ENCODE measurements at places on chromosomes 12 and 14.

DNA sequence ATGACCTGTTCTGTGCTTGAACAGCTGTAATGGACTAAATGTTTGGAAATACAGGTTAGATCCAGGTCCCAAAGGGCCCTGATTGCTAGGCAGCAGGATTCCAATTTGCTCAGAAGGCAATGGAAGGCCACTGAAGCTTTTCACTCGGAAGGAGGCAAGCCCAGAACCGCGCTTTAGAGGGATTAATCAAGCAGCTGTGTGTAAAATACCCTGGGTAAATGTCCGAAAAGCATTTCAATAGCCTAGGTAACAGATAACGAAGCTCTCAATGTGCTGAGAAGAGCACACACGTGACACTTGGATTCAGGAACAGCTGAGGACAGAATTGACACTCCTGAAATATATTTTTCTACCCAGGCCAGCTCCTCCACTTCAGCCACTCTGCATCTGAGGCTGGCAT is 436.1 kb downstream of the TMEM132D start:
- DNase-seq = no peak

GRCh38 chr12:65266408-65266807 is 12.1 kb upstream of the MSRB3 start:
- no peak for DNase-seq

DNA sequence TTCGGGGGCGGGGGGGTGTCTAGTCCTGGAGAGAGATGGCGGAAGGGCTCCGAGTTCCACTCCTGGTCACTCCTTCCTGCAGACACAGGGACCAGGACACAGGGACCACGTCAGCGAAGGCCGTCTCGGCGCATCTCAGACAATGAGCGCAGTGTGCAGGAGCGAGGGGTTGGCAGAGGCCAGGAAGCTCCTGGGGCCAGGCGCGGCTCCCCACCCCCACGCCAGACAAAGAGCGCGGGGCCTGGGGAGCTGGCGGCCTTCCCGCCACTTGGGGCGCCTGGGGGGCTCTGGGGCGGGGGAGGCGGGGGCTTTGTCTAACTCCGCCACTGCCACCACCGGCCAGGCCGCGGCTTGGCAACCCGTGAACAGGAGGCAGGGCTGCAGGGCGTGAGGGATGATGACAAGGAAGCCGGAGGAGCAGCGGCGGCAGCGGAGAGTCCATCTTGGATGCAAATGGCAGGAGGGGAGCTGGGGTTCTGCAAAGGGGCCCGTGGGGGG is 2.2 kb downstream of the CDK2AP1 start:
- peak; percentile 59 for DNase-seq

- DNase-seq = no peak
Measured at GRCh38 chr12:102759466-102759865, 157.6 kb downstream of the PAH start.

GRCh38 chr12:67853204-67853603 is 136.0 kb upstream of the IFNG-AS1 start:
- DNase-seq = no peak

DNA sequence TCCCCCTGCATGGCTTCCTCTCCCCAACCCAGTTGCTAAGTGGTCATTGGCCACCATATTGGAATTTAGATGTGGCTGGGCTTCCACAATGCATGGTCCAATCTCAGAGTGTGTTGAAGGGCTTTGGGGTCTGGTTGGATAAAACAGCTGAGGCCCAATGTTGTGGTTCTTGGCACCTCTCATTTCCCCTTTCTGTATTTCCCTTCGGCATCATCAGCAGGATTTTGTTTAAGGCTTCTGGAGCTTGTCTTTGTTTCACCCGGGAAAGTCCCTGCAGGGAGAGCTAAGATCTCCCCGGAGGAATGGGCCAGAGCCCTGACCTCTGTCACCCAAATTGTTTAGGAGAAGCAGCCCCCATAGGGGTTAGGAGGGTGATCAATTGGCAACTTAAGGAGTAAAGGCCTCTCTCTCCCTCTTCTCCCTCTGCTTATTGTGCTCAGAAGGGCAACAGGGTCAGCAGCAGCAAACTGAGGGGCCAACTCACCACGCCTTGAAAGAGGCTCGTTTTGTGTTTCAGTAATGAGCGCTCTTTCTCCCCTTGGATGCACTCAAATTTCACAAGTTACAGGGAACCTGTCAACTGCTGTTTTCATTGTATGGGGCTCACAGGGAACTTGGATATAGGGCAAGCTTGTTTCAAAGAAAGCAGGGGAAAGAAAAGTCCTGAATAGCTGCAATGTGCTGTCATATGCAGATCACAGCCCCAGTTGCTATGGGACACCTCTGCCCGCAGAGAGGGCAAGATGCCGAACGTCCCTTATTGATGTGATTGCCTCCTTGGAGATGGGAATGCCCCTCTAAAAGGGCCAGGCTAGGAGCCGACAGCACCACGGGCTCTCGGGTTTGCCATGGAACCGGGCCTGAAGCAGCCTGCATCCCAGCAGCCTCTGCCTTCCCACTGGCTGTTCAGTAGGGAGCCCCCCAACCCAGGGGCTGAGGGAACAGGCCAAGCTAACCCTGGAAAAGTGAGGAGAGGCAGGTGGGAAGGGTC is 223.7 kb downstream of the ZFP36L1 start:
- no peak for DNase-seq

- no peak for DNase-seq
Measured at GRCh38 chr12:53518381-53518780, 11.1 kb upstream of the NPFF start.

GRCh38 chr12:18939051-18939450 is 190.5 kb upstream of the PLEKHA5 start:
- no peak for DNase-seq

- no peak for DNase-seq
Measured at GRCh38 chr12:76216585-76217472, 131.4 kb downstream of the BBS10 start.

DNA sequence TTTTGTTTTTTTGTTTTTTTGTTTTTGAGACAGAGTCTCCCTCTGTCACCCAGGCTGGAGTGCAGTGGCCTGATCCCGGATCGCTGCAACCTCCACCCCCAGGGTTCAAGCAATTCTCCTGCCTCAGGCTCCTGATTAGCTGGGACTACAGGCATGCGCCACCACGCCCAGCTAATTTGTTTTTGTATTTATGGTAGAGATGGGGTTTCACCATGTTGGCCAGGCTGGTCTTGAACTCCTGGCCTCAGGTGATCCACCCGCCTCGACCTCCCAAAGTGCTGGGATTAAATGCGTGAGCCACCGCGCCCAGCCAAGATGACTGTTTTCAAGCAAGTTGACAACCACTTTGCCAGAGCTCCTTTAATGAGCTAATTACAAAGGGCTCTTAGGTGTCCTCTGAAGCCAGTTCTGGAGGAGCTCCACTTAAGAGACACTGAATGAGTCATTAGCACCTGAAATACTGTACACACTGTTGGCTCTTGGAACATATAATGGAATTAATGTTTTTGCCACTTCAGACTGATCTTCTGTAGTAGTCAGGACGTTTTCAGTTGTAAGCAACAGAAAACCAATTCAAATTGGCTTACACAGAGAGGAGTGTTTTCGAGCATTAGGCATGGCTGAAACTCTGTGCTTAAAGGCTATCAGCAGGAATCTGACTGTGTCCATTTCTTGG is 55.4 kb upstream of the MED13L start:
- no peak for DNase-seq

DNA sequence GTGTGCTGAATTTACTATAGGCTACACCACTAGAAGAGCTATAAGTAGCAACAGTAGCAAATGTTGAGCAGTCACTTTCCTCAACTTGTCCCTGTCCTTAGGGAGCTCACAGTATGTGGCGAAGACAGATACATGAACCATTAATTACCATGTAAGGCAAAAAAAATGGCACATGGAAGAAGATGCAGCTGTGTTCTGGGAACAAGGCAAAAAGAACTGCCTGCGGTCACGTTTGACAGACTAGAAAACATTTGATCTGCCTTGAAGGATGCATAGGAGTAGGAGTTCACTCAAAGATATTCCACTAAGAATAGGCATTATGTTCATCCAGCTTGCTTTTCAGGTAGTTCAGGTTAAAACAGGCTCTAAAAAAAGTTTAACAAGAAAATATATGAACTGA is 46.5 kb upstream of the IFNG-AS1 start:
- no peak for DNase-seq

GRCh38 chr14:58299401-58300330 is 1.3 kb downstream of the ARID4A start:
- DNase-seq = no peak

DNA sequence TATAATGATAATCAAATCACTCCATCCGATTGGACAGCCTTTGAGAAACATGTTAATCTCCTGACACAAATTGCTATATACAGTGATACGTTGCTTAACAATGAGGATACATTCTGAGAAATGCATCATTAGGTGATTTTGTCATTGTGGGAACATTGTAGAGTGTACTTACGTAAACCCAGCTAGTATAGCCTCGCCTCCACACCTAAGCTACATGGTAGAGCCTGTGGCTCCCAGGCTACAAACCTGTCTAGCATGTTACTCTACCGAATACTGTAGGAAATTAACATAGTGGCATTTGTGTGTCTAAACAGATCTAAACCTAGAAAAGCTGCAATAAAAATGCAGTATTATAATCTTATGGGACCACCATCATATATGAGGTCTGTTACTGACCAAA is 128.6 kb upstream of the PWP1 start:
- DNase-seq = no peak

GRCh38 chr12:130764073-130764472 is 48.0 kb upstream of the RIMBP2 start:
- DNase-seq = no peak

DNA sequence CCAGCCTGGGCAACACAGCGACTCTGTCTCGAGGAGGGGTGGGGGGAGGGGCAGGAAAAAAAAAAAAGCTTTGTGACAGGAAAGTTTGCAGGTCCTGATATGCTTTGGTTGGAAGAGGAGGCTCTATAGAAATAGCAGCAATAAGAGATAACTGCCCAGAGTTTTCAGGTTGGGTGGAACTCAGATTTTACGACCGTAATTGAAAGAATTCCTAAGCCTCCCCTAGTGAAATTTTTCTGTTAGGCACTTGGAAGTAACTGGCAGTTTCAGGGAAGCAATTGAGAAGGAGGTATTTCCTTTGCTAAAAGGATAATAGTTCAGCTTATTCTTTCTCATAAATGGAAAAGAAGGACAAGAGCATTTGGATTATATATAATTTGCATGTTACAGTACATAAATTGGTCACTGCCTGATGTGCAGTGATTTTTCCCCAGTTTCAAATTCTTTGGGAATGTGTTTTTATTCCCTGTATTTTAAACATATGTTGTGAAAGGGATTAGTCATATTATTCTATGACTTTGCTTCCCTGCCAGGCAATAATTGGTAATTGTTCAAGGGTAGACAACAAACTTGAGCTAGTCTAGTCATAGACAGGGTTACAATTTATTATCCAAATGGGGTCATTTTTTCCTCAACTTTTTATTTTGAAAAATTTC is 452.8 kb downstream of the AEBP2 start:
- no peak for DNase-seq
